ENCODE measurements at places on chromosomes 7 and 10. TPM values are rescaled to one million over a fixed set of nuclear protein-coding genes. Genes with fewer than 3 reads are reported as not detected.

Gene RAMP3
- not detected for total RNA-seq

Gene AGR3
- not detected for total RNA-seq

Gene POR
- total RNA-seq = 105 TPM

Gene PTF1A
- total RNA-seq = not detected

Gene TUBB8
- not detected for total RNA-seq

Gene FAM25A
- total RNA-seq = not detected

Gene TLL2
- not detected for total RNA-seq

Gene UPK3B
- total RNA-seq = 18.7 TPM

Gene WNT16
- 0.19 TPM for total RNA-seq

Gene CALHM3
- total RNA-seq = 0.31 TPM

Gene CACNA2D1
- total RNA-seq = 10.9 TPM

Data from A549 treated with ZK216348 at 1 μM for 4 hours (cell line).